Hematopoietic multipotent progenitor cell treated with erythropoietin and hydrocortisone succinate and interleukin-3 and kit ligand, for 15 days (in vitro differentiated cells): ENCODE measurements at places on chromosomes 5 and 9.

DNA sequence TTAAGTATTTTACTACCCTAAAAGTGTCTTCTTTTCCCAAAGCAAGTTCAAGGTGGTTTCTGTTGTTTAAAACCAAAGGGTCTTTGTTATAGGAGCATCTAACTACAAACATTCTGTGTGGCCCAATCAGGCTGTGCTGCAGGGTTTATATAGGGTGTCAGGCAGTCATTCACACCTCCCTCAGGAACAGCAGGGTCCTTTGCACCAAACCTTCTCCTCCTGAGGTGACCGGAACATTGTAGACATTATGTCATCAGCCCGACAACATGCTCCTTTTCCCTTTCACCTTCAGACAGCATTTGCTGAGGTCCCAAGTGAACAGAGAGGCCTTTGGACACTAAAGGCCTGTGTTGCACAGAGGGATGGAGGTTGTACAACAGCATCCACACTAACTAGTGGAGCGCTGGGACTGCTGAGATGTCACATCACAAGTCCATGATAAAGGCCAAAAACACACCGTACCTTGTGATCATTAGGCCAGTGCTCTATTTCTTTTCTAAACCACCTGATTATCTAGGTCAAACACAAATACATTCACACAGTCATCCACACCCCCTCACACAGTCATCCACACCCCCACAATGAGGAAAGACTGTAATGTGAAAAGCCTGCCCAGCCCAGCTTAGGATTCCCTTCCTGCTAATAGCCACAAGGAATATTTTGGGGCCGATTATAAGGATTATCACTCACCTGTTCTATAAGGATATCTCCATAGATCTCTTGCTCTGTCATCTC is 123.8 kb upstream of the VLDLR start:
- no peak for DNase-seq

DNA sequence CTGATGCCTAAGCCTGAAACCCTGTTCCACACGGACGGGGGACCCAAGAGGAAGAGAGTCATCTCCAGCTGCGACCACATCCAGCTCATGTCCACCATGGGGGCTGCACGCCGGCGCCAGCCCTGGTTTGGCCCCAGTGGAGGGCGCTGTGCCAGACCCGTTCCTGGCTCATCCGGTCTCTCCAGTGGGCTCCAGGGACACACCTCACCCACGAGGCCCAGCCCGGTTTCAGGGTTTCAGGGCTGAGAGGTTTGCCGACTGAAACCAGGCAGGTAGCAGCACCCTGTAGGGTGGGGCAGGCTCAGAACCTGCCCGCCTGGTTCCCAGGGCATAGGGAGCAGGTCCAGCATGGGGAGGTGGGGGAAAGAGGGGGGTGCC is 71.4 kb upstream of the STXBP1 start:
- no peak for DNase-seq

- DNase-seq, result peak; percentile 19
Observed at GRCh38 chr5:54743997-54744788, 226.6 kb downstream of the SNX18 start.

DNA sequence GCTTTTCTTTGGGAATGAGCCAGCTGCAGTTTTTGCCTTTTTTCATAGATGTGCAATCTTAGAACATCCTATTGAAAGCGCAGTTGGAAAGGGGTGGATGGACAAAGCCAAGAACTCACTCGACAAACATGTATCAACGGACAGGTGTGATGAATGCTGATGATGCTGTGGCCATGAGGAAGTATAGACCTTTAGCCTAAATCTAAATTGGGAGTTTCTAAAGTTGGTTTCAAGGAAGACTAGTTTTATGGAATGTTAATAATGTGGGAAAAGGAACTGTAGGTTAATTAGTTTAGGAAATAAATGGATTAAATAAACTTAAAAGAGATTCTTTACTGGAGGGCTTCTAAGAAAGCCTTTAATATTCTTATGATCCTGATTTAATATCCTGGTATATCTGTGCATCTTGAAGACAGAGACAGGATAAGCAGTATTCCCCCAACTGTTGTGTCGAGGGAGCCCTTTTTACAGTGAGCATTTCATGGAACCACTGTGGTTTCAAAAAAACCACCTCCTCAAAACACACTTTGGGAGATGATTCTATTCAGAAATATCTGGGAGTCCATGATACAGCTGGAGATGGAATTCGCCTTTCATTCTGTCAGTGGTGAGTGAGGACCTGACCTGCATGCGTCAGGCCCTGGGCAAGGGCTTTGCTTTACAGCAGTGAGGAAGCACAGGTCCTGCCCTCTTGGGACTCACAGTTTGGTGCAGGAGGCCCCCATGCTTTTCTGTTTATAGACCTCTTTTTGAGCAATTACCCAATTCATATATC is 82.6 kb downstream of the AOPEP start:
- DNase-seq, result no peak

- DNase-seq, result no peak
Observed at GRCh38 chr5:154967421-154968024, 26.6 kb downstream of the MRPL22 start.

DNA sequence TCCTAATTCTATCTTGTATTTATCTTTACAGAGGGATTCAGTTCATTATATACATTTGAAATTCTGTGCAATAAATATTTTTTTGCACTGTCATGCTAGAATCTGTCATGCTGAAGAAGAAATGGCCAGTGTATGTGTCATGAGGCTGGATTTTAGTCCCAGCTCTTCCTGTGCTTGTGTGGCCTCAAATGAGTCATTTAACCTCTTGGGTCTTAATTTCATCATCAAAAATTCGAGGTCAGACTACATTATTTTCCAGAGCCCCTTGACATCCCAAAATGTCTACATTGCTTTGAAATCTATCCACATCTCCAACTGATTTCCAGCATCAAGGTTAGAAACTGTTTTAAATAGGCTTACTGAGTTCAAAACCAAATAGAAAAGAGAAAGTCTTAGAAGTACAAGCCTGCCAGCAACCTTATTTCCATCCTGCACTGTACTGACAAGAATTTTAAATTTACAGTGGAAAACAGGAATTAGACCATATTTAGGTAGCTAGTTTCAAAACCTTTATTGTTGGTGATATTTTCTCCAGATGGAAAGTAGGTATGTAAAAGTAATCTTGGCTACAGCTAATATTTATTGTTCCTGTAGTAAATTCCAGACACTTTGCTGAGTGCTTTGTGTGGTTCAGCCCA is 96.7 kb upstream of the MAMDC2 start:
- no peak for DNase-seq

- DNase-seq, result no peak
Observed at GRCh38 chr9:85079349-85079748, 409.8 kb downstream of the NTRK2 start.

GRCh38 chr5:159752622-159753275 is 163.5 kb upstream of the ADRA1B start:
- DNase-seq, result no peak

DNA sequence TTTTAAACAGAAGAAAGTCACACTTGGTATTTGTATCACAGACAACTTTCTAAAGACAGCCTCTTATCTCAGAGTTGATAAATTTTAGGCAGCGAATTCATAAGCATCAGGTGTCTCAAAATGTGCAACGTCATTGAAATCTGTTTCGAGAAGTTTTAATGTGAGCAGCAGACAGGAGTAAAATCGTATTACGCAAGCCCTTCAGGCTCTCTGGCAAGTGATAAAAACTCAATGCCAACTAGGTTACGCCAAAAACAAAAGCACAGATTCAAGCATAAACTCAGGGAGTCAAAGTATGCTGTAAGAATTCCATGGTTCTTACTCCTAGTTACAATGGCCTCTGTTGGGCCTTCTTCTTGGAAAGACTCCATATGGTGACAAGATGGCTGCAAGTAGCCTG is 244.7 kb downstream of the SEMA5A start:
- DNase-seq, result no peak

- DNase-seq, result no peak
Observed at GRCh38 chr5:74761241-74761640, 5.7 kb downstream of the GFM2 start.
